ENCODE measurements at places on chromosomes 3 and 15. TPM values are rescaled to one million over a fixed set of nuclear protein-coding genes. Genes with fewer than 3 reads are reported as not detected.

The SCAPER gene
- total RNA-seq: 58.0 TPM

The GOLGA8S gene
- not detected for total RNA-seq

The GNAT1 gene
- total RNA-seq: not detected

The CFAP100 gene
- not detected for total RNA-seq

The THPO gene
- total RNA-seq: 1.6 TPM

The BCL2A1 gene
- total RNA-seq: not detected

The C2CD4B gene
- not detected for total RNA-seq

The LRTM1 gene
- total RNA-seq: not detected

The FAM174B gene
- 8.6 TPM for total RNA-seq

The ASB14 gene
- total RNA-seq: not detected

The PRR23A gene
- not detected for total RNA-seq

The STAC gene
- 1.2 TPM for total RNA-seq

The XCR1 gene
- not detected for total RNA-seq

The UBE2E2 gene
- total RNA-seq: 40.6 TPM

The SFMBT1 gene
- total RNA-seq: 6.5 TPM

The PTPRG gene
- 52.1 TPM for total RNA-seq

The CPLX3 gene
- 0.32 TPM for total RNA-seq

The ST3GAL6 gene
- 52.9 TPM for total RNA-seq

The GNB5 gene
- 28.4 TPM for total RNA-seq

The SST gene
- total RNA-seq: 1,741 TPM

Data from glutamatergic neuron (in vitro differentiated cells).